Omental fat pad (tissue), 4 donors: ENCODE measurements at places on chromosomes 3 and 15. TPM values are rescaled to one million over a fixed set of nuclear protein-coding genes. Genes with fewer than 3 reads are reported as not detected.
A peak's percentile ranks its signal among the peaks of the same experiment; 100 is the strongest.

PTPRG gene
- 108 TPM for total RNA-seq

A4GNT gene
- total RNA-seq = not detected

PDIA5 gene
- 12.0 TPM for total RNA-seq

- no peak for DNase-seq
Measured at GRCh38 chr15:74453925-74454763, 6.8 kb downstream of the UBL7 start.

DNA sequence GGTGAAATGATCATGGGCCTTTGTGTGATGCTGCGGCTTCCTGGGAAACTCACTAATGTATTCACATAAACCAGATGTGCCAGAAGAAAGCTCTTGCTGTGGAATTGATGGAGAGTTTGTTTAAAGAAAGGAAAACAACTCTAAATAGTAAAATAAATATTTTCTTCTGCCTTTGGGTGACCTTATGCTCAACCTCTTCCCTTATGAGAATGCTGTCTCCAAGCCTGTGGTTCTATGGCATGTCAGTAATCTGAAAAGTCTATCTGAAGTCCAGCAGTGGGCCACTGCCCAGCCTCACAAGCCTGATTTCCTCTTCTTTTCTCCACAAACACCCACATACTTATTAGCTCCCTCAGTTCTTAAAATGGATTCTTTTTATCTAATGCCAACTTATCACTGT lies 49.9 kb upstream of the PHLDB2 start:
- no peak for DNase-seq

- no peak for DNase-seq
Measured at GRCh38 chr3:13954741-13955483, 75.0 kb upstream of the WNT7A start.

- DNase-seq = no peak
Measured at GRCh38 chr3:145854499-145854898, 306.5 kb downstream of the PLOD2 start.

NRG4 gene
- 7.5 TPM for total RNA-seq

- DNase-seq = no peak
Measured at GRCh38 chr3:112096176-112096575, 10.0 kb downstream of the C3orf52 start.

CCR8 gene
- not detected for total RNA-seq

- no peak for DNase-seq
Measured at GRCh38 chr3:64355401-64355807, 130.1 kb upstream of the PRICKLE2 start.

- peak; percentile 82 for DNase-seq
Measured at GRCh38 chr3:181176601-181177000, 187.1 kb upstream of the DNAJC19 start.

GRCh38 chr3:127194601-127195187 lies 1.8 kb downstream of the PRR23E start:
- no peak for DNase-seq

DNA sequence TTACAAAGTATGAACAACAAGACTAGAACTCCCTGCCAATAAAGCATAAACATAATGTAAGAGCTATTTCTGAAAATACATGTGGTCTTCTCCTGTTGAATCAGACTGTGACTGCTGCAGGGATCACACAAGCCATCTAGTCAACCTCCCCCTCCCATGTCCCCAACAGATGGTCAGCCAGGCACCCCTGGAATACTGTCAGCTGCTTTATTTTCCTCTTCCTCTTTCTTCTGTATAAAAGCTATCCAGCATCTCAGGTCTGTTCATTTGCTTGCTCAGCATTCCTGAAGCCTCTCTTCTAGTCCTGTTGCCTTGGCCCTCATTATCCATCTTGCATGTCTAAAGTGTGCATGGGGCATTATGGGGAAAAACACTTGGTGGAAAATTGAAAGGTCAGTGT lies 6.5 kb upstream of the MINDY4B start:
- no peak for DNase-seq

- DNase-seq = no peak
Measured at GRCh38 chr15:50377867-50378751, 23.1 kb upstream of the GABPB1 start.

ANKRD34C gene
- total RNA-seq = not detected

FBXL2 gene
- total RNA-seq = 13.5 TPM

CKMT1A gene
- total RNA-seq = 1.1 TPM

DNA sequence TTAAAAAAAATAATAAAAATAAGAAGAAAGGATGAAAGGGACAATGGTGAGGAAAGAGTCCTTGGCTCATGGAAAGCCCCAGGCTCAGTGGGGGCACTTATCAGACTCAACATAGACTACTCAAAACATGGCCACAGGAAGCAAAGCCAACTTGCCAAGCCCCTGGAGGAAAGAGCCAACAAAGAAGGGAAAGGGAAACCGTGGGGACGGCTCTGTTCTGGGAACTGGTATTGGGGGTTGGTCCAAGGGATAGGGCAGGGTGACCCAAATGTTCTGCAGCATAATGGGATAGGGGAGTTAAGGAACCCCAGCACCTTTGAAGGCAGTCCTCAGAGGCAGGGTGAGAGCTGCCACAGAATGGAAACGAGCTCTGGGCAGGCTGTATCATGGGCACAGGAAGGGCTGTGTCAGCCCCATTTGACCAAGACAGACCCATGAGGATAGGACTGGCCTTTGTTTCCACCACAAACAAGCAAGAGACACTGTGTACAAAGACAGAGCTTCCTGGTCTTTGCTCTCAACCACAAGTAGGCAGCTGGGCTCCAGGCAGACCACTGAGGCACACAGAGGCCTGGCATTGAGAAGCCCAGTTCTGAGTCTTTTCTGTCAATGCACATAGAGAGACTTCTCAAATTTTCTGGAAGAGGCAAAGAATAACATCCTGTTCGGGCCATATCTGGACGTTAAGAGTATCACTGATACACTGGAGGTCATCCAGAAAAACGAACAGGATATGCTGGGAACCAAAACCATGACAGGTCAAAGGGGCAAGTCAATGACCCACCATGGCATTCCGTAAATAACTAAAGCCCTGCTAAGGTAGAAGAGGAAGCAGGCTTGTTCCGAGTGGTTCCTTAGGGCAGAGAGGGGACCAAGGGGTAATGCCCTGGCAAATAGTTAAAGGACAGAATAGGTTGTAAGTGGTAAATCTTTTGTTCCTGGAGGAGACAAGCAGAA lies 10.6 kb upstream of the SEMA7A start:
- DNase-seq = no peak

CGNL1 gene
- total RNA-seq = 4.7 TPM
